Activated CD4-positive, alpha-beta memory T cell treated with anti-CD3 and anti-CD28 coated beads, Interleukin-2, amount 10 ng/mL, durations not matched to agents 7 days and 5 days (primary cell): ENCODE measurements at places on chromosomes 3 and 15. TPM values are rescaled to one million over a fixed set of nuclear protein-coding genes. Genes with fewer than 3 reads are reported as not detected.
A peak's percentile ranks its signal among the peaks of the same experiment; 100 is the strongest.

IL16 gene
- total RNA-seq, result 200 TPM

ROBO1 gene
- not detected for total RNA-seq

OXTR gene
- total RNA-seq, result 0.73 TPM

DGKG gene
- total RNA-seq, result 0.13 TPM

COL6A6 gene
- total RNA-seq, result not detected

PLAAT1 gene
- total RNA-seq, result not detected

ZNF860 gene
- 0.08 TPM for total RNA-seq

DAZL gene
- not detected for total RNA-seq

LTF gene
- not detected for total RNA-seq

DNA sequence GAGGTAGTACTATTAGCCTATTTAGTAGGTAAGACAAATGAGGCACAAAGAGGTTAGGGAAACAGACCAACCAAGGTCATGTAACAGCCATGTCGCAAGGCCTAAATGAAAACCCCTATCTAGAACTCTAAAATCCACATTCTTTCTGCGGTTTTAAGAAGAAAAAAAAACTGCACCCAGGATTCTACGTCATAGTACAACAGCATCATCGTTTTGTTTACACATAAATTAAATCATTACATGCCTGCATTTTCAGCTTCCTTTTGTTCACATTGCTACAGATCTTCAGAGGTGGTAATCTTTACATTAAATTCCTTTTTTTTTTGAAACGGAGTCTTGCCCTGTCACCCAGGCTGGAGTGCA lies 548 bp upstream of the PSMD6 start:
- peaks cover 16% of the 10 kb centered on the region for H3K27me3 ChIP-seq
- H3K4me1 ChIP-seq, result peaks cover 35% of the 10 kb centered on the region
- peak overlapping the region; percentile 86 for H3K27ac ChIP-seq
- H3K36me3 ChIP-seq, result peaks cover 27% of the 10 kb centered on the region
- H3K4me3 ChIP-seq, result peak overlapping the region; percentile 81

- DNase-seq, result no peak
- H3K27me3 ChIP-seq, result no peaks in the 10 kb centered on the region
- no peaks in the 10 kb centered on the region for H3K36me3 ChIP-seq
- H3K4me3 ChIP-seq, result no peak overlapping the region
Observed at GRCh38 chr15:96849271-96849900, 518.9 kb downstream of the NR2F2 start.

GRCh38 chr3:135991621-135992020 lies 26.1 kb downstream of the PPP2R3A start:
- no peak overlapping the region for H3K4me3 ChIP-seq
- no peak overlapping the region for H3K27ac ChIP-seq
- H3K27me3 ChIP-seq, result peaks cover 17% of the 10 kb centered on the region
- H3K36me3 ChIP-seq, result no peaks in the 10 kb centered on the region
- DNase-seq, result no peak

GRCh38 chr3:62370858-62371719 lies 2.3 kb downstream of the FEZF2 start:
- peaks cover 88% of the 10 kb centered on the region for H3K27me3 ChIP-seq
- H3K4me1 ChIP-seq, result no peaks in the 10 kb centered on the region
- no peak overlapping the region for H3K4me3 ChIP-seq

DNA sequence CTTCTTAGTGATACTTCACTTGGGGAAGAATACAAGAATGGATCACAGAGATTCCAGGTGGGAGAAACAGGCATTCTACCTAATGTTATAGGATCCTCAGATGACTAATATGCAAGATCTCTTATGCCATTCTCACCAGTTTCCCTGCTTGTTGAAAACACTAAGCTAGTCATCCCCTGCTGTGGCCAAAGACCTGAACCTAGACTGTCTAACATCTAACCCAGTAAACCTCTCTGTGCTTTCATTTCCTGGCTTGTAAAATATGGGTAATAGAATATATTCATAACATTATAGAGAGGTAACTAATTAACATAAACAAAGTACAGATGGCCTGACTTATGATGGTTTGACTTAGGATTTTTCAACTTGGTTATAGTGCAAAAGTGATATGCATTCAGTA lies 776.3 kb downstream of the TUSC7 start:
- no peak overlapping the region for H3K27ac ChIP-seq
- H3K36me3 ChIP-seq, result no peaks in the 10 kb centered on the region
- DNase-seq, result no peak
- H3K27me3 ChIP-seq, result no peaks in the 10 kb centered on the region

- peaks cover 1% of the 10 kb centered on the region for H3K4me1 ChIP-seq
- no peak overlapping the region for H3K4me3 ChIP-seq
- no peak for DNase-seq
- H3K36me3 ChIP-seq, result no peaks in the 10 kb centered on the region
- H3K27me3 ChIP-seq, result peaks cover 6% of the 10 kb centered on the region
- H3K27ac ChIP-seq, result no peak overlapping the region
Observed at GRCh38 chr15:67531379-67531914, 10.5 kb downstream of the C15orf61 start.

DNA sequence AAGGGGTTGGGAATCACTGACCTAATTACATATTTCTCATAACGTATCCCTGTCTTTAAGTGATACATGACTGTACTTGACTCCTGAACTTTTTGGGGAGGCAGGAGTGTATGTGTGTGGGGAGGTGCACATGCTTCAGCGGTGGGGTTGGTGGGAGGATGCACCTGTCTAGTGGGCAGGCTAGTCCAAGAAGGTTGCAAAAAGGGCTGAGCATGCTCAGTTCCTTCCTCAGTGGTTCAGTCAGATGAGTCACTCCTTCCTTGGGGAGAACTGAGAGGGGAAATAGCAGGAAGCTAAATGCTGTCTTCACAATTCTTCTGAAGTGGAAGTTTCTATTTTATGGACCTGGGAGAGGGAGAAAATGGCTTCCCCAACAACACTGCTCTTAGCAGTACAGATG lies 24.6 kb upstream of the AP4E1 start:
- no peak overlapping the region for H3K4me3 ChIP-seq
- H3K27me3 ChIP-seq, result no peaks in the 10 kb centered on the region
- peaks cover 72% of the 10 kb centered on the region for H3K4me1 ChIP-seq
- H3K36me3 ChIP-seq, result peaks cover 1% of the 10 kb centered on the region
- peak; percentile 52 for DNase-seq

- peaks cover 5% of the 10 kb centered on the region for H3K36me3 ChIP-seq
- peaks cover 46% of the 10 kb centered on the region for H3K4me1 ChIP-seq
- DNase-seq, result no peak
- no peak overlapping the region for H3K4me3 ChIP-seq
- H3K27ac ChIP-seq, result no peak overlapping the region
- H3K27me3 ChIP-seq, result peaks cover 20% of the 10 kb centered on the region
Observed at GRCh38 chr15:59296181-59296617, 76.5 kb downstream of the MYO1E start.

GRCh38 chr3:46462111-46462510 lies 2.6 kb downstream of the LTF start:
- no peak overlapping the region for H3K4me3 ChIP-seq
- H3K36me3 ChIP-seq, result no peaks in the 10 kb centered on the region
- H3K4me1 ChIP-seq, result peaks cover 7% of the 10 kb centered on the region
- no peak for DNase-seq
- H3K27me3 ChIP-seq, result peaks cover 64% of the 10 kb centered on the region
- no peak overlapping the region for H3K27ac ChIP-seq

- no peaks in the 10 kb centered on the region for H3K27me3 ChIP-seq
- H3K36me3 ChIP-seq, result no peaks in the 10 kb centered on the region
- peak; percentile 5 for DNase-seq
Observed at GRCh38 chr3:42752961-42753360, 20.1 kb downstream of the CCDC13 start.

DNA sequence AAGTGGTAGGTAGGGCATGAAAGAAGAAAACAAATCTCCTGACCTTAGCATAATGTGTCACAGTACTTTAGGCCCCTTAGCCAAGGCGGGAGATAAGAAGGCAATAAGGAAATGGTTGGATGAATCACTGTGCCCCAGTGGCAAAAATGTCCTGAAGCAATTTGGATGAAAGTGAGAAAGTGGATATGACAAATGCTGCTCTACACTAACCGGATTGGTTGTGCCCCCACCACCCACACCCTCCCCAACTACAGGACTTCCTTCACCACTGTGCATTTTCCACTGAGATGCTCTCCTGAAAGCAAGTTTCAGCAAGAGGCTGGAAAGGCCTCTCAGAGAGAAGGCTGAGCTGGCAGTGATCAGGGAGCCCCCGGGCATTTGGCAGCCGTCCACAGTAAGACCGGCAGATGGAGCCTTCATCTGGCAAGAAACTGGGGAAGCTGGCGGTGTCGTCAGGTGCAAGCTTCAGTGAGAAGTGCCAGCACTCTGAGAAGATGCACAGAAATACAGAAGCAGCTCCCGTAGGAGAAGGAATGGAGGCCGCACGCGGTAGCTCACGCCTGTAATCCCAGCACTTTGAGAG lies 63.8 kb downstream of the ATP1B3 start:
- peaks cover 16% of the 10 kb centered on the region for H3K4me1 ChIP-seq
- no peak overlapping the region for H3K4me3 ChIP-seq
- DNase-seq, result peak; percentile 17
- H3K27me3 ChIP-seq, result no peaks in the 10 kb centered on the region

DNA sequence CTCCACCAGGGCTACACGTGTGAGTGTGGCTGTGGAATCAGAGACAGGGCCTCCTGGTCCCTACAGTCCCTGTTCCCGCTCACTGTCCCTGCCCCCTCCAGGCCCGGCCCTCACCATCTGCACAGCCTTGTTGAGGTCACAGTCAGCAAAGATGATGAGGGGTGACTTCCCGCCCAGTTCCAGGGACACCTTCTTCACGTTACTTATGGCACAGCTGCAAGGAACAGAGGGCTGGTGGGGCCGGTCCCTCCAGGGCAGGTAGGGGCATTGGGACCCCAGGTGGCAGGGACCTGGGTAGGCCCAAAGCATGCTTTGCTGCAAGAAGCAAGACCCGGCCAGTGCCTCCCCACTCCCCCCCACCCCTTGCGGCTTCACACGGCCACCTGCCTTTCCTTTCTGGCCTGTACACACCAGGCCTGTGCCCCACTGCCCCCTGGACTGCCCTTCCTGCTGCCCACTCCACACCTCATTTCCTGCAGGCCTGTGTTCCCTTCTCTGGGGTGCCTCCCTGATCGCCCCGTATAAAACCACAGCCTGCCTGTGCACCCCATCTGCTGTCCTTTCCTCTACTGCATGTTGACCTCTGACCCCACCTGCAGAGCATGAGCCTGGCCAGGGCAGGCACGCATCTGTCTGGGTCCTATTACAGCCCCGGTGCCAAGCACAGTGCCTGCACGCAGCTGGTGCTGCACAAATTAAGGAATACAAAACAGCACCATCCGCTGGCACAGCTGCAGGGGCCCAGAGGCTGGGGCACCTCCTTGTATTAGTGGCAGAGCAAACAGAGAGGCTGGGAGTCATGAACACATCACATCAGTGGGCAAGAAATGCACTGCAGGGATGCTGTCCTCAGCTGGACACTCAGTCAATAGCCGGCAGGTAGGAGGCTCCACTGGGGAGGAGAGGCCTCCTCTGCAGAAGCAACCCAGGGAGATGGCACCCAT lies 30.8 kb upstream of the SLC41A3 start:
- DNase-seq, result no peak
- H3K4me1 ChIP-seq, result no peaks in the 10 kb centered on the region
- H3K27ac ChIP-seq, result no peak overlapping the region
- H3K27me3 ChIP-seq, result peaks cover 8% of the 10 kb centered on the region
- H3K36me3 ChIP-seq, result no peaks in the 10 kb centered on the region

GRCh38 chr15:45678459-45679178 lies 43.8 kb downstream of the SQOR start:
- H3K27me3 ChIP-seq, result no peaks in the 10 kb centered on the region
- peaks cover 71% of the 10 kb centered on the region for H3K36me3 ChIP-seq
- no peak overlapping the region for H3K4me3 ChIP-seq
- H3K27ac ChIP-seq, result no peak overlapping the region
- H3K4me1 ChIP-seq, result peaks cover 1% of the 10 kb centered on the region
- DNase-seq, result no peak

DNA sequence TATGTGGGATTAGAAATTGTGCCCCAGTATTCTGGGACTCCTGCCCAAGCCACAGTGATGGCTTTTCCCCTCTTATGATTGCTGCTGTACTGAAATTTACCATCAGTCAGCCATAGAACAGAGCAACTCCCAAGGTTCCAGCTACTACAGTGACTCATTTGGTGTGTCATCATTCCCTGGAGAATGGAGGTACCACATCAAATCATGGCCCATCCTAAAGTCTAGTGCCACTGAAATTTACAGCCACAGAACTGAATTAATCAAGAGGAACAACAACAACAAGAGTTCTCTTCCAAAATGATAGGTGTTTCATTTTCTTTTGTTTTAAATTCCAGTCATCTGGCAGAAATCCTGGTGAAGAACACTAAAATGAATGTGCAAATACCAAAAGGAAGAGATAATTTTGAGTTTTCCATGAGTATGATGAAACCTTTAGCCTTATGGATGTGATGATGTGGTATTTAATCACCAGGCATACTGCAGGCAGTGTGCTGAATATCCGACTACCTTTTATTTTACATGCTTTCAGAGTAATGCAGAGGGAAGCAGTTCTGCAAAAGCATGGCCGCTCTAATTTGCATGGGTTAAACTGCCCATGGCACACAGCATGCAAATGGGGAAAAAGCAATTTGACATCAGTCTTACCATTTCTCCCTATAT lies 75.6 kb upstream of the SLC2A2 start:
- no peaks in the 10 kb centered on the region for H3K27me3 ChIP-seq
- H3K27ac ChIP-seq, result no peak overlapping the region
- H3K4me3 ChIP-seq, result no peak overlapping the region
- peaks cover 48% of the 10 kb centered on the region for H3K36me3 ChIP-seq
- H3K4me1 ChIP-seq, result no peaks in the 10 kb centered on the region

- H3K27me3 ChIP-seq, result peaks cover 3% of the 10 kb centered on the region
- DNase-seq, result no peak
Observed at GRCh38 chr15:74752531-74752930, 3.9 kb downstream of the CYP1A2 start.

DNA sequence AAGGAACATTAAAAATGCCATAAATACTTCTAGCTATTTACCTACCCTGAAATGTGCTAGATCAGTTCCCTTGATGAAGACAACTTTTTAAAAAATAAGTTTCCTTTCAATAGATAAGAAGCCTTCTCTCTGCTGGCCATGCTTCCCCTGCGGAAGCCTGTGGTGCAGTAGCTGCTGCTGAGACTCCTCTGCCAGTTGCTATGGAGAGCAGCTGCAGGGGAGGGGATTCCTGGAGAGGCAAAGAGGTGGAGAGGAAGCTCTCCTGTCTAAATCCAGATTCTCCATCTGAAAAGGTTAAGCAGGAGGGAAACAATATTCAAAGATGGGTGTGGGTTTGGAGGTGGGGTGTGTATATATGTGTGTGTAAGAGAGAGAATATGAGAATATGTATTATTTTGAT lies 69.8 kb upstream of the BFSP2 start:
- no peaks in the 10 kb centered on the region for H3K36me3 ChIP-seq
- H3K27ac ChIP-seq, result no peak overlapping the region
- peaks cover 8% of the 10 kb centered on the region for H3K27me3 ChIP-seq
- no peaks in the 10 kb centered on the region for H3K4me1 ChIP-seq
- DNase-seq, result no peak

GRCh38 chr3:157157836-157158235 lies 2.1 kb downstream of the CCNL1 start:
- H3K4me1 ChIP-seq, result peaks cover 68% of the 10 kb centered on the region
- H3K27me3 ChIP-seq, result no peaks in the 10 kb centered on the region
- peaks cover 71% of the 10 kb centered on the region for H3K36me3 ChIP-seq

GRCh38 chr15:60191821-60192220 lies 187.7 kb downstream of the FOXB1 start:
- no peak for DNase-seq
- H3K27ac ChIP-seq, result no peak overlapping the region
- no peaks in the 10 kb centered on the region for H3K36me3 ChIP-seq
- no peaks in the 10 kb centered on the region for H3K4me1 ChIP-seq

- no peak for DNase-seq
- no peaks in the 10 kb centered on the region for H3K4me1 ChIP-seq
- no peaks in the 10 kb centered on the region for H3K36me3 ChIP-seq
Observed at GRCh38 chr3:148309390-148310035, 388.2 kb upstream of the AGTR1 start.

GRCh38 chr3:148951599-148952361 lies 39.6 kb upstream of the GYG1 start:
- DNase-seq, result no peak
- H3K36me3 ChIP-seq, result no peaks in the 10 kb centered on the region
- H3K4me1 ChIP-seq, result peaks cover 4% of the 10 kb centered on the region
- peaks cover 4% of the 10 kb centered on the region for H3K27me3 ChIP-seq
- H3K27ac ChIP-seq, result no peak overlapping the region
